NCI-H774 (cell line): ENCODE measurements at places on chromosomes 13 and 19.

DNA sequence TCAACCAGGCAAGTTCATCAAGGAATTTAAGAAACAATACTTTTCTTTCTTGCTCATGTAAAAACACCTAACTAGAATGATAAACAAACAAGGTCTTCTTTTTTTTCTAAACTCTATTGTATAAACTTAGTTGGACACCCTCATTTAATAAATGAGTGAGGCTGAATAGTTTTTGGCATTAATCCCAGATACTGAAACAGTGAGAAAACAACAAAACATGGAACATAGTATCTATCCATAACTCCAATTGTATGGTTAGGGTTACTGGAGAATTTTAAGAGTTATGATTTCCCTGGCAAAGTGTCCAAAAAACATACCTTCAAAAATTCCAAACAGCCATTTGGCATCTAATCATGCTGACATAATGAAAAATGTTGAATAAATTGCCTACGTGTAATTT lies 5.8 kb upstream of the POMP start:
- no peak for DNase-seq

GRCh38 chr19:6891761-6892385 lies 4.5 kb downstream of the ADGRE1 start:
- DNase-seq, result no peak

DNA sequence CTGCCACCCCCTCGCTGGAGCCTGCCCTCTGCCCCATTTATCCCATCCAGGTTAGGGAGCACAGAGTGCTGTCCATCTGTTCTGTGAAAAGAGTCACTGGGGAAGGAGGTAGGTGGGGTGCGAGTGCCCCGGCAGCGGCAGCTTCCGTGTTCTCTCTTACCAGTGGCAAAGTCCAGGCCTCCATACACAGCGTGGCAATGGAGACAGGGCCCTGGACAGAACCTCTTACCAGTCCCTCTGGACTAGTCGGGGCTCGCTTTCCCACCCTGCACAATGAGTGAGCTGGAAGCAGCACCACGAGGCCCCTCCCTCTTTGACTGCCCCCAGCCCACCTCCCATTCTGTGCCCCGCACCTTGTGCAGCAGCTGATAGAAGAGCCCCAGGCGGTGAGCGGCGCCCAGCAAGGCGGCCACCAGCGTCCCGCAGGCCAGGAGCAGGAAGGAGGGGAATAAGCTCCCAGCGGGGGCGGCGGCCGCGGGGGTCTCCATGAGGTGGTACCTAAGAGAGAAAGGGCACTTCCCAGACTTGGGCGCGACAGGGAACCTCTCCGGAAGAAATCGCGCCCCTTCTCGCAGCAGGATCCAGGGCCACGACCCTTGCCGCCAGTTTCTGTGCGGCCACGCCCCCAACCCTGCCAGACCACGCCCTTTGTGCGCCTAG lies 17.5 kb downstream of the SYDE1 start:
- no peak for DNase-seq

GRCh38 chr13:109810761-109811510 lies 24.6 kb upstream of the IRS2 start:
- no peak for DNase-seq

DNA sequence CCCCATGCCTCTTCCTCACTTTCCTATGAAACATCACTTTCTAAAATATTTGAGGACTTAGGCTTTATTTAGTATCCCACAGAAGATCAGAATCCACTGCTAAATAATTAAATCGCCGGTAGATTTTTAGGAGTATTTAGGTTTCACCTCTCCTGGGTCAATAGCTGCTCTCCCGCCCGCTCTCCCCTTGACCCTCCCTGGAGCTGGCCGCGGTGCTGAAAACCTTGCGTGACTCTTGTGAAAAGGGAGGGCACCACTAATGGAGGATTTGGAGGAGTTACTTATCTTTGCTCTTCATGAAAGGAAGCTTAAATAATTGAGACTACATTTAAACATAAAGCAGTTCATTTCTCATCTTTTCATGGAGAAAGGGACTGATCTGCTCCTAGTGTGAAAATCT lies 14.1 kb downstream of the POU4F1 start:
- no peak for DNase-seq

DNA sequence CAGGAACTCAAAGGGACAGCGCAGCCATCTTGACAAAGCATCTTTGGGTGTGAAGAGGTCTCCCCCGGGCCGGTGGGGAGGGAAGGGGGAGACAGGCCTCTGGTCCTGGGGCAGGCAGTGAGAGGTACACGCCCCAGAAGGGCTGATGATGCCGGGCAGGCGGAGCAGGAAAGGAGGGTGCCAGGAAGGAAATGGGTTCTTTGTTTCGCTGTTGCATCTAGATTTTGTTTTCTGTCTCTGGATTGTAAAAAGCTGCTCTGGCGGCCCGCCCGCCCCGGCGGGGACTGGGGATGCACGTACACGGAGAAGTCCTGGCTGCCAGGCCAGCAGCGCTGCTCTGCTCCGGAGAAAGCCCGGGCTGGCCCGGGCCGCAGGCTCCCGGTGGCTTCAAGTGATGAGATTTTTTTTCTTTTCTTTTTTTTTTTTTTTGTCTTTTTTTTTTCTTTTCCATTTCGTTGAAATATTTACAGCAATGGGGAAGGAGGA lies 13.2 kb upstream of the ASF1B start:
- DNase-seq, result no peak

GRCh38 chr19:873084-873483 lies 13.6 kb downstream of the CFD start:
- DNase-seq, result no peak

- no peak for DNase-seq
Measured at GRCh38 chr13:71460211-71460610, 406.8 kb downstream of the DACH1 start.
